ENCODE measurements at places on chromosomes 2 and 18.

DNA sequence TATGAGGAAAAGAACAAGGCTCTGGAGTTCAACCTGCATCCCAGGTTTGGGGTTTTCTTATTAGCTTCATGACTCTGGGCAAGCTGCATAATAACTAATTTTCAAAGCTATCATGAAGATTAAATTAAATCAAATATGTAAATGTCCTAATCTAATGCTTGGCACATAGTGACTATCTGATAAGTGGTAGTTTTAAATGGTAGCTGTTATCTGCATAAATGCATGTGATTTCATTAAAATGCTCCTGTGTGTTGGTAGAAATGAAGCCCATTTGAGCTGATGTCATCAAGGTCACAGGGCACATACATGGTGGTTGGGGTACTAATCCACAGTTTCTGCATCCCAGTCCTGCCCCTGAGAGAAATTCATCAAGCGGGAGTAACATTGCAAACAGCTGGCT, 428.8 kb downstream of the LRATD1 start:
- no peak for DNase-seq

DNA sequence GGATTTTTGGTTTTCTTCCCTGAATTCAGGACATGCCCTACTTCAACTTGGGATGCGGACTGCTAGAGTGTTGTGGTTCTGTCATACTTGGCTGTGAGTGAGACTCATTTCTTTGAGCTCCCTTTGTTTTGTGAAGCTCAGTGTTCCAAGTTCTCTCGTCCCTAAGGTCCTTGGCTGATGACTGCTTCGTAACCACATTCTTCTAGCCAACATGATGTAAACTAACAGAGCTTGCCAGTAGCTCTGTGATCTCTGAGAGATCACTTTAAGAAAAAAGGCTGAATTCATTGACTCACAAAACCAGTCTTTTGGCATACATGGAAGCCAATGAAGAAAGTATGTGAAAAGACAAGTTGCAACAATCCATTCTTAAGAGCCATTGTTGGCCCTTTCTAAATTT, 96.9 kb upstream of the MSTN start:
- peak; percentile 73 for DNase-seq

GRCh38 chr2:147636886-147637285, 207.9 kb upstream of the ACVR2A start:
- no peak for DNase-seq

DNA sequence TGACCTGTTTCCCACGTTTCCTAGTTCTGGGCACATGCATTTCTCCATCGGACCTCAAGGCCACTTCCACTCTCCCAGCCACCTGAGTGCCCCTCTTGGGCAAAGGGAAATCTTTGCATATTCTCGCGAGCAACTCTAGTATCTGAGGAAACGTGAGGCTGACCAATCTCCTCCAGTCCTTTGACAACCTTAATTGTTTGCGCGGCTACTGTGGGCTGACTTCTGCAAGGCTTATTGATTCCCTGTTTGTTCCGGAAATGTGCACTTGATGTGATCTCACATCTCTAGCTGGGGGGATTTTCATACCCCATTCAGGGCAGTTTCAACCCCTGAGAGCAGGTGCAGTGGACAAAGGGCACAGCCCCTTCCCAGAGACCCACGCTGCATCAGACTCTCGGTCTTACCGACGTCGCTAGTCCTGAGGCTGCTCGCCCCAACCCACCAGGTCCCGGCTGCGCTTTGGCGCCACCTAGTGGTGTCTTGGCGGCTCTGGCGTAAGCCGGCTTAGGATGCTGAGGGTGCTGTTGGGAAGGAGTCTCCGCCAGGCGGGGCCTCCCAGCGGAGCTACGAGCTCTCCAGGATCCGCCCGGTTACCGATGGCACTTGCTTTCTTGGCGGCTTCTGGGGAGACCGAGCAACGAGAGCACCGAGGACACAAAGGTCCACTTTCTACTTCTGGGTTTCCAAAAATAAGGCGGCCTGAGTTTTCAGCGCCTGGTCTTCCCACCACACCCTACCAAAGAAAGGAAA, 24.8 kb upstream of the SPR start:
- DNase-seq, result peak; percentile 97

GRCh38 chr2:164151522-164151921, 415.7 kb upstream of the FIGN start:
- no peak for DNase-seq

GRCh38 chr2:207337234-207338219, 171.8 kb upstream of the KLF7 start:
- no peak for DNase-seq

- DNase-seq, result peak; percentile 46
These were observed 132.3 kb upstream of the PELI1 start for GRCh38 chr2:64276417-64277095.

DNA sequence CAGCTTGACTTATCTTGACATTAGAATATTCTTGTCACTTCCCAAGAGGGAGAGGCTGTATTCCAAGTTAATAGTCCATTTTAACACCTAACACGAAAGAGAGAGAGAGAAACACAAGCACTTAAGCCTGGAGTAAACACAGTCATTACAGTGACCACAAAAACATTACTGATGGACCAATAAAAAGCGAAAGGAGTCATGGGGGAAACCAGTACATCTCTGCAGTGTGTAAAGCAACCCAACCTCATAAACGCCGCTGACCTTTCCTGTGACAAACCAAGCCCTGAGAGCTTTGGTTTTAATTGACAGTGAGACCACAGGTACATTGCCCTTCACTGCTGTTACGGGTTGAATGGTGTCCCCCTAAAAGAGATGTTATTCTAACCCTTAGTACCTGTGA, 78.3 kb downstream of the SMAD4 start:
- DNase-seq, result no peak

DNA sequence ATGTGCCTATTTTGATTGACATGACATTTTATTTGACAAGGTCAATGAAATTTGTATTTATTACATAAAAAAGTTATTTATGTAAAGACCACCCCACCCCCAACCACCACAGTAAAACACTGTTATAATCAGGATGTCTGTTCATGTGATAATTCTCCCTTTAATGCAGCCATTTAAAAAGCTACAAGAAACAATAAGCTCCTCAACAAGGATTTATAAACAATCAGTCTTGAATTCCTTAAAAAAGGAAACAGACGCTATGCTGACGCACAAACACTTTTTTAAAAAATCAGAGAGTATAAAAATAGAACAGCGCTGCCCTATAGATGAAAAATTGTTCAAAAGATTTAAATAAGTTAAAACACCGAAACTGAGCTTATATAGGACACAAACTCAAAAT, 102.2 kb downstream of the SOS1 start:
- no peak for DNase-seq

GRCh38 chr2:9552219-9553178, 3.1 kb downstream of the ADAM17 start:
- DNase-seq, result peak; percentile 50

GRCh38 chr18:63220903-63221302, 98.7 kb downstream of the BCL2 start:
- DNase-seq, result no peak

GRCh38 chr2:238870261-238870660, 22.4 kb downstream of the TWIST2 start:
- no peak for DNase-seq

DNA sequence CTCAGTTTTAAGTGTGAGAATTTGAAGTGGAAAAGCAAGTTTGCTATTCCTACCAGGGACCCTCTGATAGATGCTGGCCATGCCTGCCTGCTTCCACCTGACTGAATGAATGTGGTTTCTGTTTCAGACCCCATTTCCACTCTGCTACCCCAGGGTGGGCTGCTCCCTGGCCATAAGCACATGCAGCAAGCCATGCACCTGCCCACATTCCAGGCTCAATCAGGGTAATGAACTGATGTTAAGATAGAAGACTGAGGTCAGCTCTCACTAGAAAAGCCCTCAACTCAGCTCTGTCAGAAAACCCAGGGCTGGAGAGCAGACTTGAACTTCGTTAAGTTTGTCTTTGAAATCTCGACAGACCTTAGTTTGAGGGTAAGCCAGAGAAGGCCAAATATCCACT, 333.9 kb downstream of the CYRIA start:
- no peak for DNase-seq

All from AG20443 (cell line).